Substantia nigra (tissue), 51 donors: ENCODE measurements at places on chromosomes 5 and 9.

DNA sequence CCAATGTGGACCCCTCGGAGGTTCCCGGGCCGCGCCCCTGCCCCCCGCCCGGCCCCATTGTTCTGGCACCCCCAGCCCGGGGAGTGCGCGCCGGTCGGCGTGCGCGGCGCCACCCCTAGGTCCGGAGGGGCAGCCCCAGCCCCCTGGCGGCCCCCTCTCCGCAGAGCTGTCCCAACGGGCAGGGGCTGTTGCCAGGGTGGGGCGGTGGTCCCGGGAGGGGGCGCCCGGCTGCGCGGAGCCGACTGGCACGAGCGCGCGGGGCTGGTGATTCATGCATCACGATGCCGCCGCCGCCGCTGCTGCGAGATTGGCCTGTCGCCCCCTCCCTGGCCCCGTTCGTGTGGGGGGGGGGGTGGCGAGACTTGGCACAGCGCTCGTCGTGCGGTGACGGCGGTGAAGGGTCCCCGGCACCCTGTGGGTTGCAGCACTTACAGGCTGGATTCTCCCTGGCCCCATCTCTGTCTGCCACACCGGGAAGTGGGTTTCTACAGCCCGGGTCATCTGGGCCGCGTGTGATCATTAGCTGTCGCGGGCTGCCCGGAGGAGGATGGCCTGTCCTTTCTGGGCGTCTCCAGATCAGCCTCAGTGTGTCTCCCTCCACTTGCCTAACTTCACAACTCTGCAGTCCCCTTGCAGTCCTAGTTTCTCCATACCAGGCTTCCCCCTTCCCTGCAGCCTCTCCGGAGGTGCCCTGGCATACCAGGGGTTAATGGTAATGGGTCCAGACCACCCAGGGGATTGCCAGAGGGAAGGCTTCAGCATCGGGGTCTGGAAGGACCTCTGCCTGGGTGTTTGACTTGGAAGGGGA, 858 bp downstream of the NCS1 start:
- peak; percentile 54 for DNase-seq

DNA sequence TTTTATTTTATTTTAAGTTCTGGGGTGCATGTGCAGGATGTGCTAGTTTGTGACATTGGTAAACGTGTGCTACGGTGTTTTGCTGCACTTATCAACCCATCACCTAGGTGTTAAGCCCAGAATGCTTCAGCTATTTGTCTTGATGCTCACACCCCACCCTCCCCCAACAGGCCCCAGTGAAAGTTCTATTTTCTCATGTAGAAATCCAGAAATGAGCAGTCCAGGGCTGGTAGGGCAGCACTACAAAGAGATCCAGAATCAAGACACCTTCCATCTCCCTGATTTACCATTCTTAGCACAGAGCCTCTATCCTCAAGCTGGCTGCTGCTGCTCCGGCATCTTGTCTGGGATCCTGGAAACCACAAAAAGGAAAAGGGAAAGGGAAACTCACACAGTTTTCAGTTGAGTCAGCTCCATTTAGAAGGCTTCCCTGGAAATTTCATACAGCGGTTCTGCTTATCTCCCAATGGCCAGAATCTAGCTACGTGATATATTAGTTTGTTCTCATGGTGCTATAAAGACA, 85.4 kb upstream of the SMARCA2 start:
- DNase-seq: no peak

DNA sequence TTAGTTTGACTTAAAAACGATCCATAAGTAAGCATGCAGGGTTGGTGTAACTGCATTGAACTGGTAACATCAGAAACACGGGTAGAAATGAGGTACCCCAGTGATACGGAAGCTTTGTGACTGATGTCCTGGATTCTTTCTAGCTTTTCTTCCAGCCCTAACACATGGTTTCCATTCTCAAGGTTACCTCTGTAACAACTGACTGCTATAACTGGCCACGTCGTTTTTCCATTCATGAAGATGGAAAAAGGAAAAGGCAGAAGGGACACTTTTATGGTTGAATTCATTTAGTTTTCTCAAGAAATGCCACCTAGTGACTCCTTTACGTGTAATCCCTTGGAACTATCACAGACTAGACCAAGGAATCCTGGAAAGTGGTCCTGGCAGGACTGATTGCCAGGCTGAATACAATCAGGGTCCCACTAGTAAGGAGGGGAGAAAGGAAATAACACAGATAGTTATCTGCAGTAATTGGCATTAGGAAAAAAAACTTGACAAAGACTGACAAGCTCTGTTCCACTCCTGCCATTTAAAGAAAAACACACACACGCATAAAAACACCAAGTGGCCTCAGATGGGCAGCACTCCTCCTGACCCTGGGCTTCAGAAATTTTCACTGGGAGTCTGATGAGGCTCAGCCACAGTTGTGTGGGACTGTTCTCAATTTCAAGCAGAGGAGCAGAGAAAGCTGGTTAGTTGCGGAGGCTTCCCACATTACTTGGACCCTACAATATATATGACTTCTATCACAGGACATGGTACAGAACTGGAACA, 77.5 kb upstream of the ZNF169 start:
- no peak for DNase-seq

- DNase-seq: no peak
Measured at GRCh38 chr9:86990290-86990689, 43.0 kb upstream of the GAS1 start.

GRCh38 chr5:41921874-41922273, 3.2 kb upstream of the FBXO4 start:
- DNase-seq: no peak

DNA sequence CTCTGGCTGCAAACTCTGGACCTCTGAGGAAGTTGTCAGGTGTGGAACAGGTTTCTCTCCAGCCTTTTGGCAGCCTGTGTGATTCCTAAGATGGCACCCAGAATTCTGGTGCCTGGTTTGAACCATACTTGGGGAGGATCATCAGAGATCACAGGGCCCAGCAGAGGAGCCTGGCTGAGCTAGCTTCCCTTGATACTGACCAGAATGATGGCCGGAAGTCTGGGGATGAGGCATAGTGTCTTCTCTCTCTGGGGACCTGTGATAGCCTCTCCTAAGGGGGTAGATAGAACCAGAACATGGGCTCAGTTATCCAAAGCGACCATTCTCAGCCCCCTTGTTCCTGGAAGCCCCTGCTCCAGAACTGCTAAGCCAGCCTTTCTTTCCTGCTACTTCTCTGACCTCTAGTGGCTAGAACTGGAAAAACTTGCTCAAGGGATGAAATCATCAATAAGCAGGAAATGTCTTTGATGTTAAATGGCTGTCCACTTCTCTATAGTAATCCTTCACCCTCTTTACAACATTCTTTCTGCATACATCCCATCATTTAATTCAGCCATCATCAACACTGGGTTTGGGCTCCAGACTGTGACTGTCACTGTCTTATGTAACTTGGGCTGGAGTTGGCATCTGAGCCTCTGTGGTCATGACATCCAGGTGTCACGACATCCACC, 55.1 kb downstream of the C9orf152 start:
- no peak for DNase-seq

DNA sequence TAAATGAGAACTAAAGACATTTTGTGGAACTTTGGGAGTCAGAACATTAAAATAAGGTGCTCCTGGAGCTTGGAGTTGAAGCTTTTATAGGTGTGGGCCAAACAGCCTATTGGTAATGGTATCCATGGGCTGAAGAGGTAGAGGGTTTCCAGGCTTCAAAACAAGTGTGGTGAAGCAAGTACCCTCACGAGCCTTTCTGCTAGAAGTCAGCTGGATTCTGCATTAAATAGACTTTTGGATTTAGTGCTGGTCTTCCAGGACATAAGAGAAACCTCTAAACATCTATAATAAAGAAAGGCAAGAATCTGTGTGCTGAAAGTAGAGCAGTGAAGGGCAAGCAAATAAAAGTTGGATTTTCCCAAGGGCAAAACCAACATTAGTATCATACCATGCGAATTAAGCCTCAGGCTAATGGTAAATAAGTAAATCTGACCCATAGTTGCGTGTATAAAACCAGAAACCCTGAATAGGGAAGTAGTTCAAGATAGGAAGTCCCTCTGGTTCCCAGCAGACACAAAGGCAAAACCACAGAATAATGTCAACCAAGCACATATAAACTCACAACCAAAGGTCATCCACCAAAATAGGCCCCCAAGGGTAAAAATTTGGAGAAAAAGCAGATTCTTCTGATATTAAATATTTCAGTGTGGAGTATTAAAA, 306.3 kb downstream of the TLE4 start:
- DNase-seq: no peak

- DNase-seq: no peak
Measured at GRCh38 chr5:149567226-149567625, 14.1 kb upstream of the ARHGEF37 start.

DNA sequence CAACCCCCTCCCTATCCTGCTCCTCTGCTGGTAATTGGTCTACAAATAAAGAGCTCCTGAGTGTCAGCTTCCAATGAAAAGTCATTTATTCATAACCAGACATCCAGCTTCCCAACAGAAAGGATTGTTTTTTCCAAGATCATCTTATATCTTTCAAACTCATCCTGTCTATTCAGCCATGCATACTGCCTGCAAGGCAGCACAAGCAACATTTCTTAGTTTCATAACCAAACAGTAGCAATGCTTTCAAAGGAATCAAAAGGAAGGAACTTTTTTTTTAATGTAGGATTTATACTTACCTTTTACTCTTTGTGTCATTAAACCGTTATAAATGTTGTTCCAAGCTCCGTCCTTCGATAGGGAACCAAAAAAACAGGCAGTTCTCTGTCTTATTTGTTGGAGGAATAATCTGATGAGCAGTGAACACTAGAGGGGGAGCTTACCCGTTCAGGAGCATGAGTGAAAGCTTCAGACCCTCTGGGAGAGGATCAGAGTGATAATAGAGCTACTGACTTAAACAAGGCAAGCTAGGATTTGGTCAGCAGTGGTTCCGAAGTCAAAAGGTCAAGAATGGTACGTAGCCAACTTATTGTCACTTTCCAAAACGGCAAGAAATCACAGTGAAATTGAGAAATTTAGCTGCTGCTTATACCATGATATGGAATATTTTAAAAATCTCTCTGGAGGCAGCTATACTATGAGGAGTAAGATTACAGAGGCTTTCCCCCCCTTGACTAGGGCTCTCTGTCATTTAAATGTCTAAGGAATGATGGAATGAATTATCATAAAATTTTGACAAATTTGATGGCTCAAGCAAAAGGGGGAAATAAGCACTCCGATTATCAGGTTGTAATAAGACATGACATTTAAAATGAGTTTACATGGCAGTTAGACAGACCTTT, 892.9 kb downstream of the NR2F1-AS1 start:
- no peak for DNase-seq

GRCh38 chr5:96714450-96714849, 52.3 kb downstream of the CAST start:
- DNase-seq: no peak

DNA sequence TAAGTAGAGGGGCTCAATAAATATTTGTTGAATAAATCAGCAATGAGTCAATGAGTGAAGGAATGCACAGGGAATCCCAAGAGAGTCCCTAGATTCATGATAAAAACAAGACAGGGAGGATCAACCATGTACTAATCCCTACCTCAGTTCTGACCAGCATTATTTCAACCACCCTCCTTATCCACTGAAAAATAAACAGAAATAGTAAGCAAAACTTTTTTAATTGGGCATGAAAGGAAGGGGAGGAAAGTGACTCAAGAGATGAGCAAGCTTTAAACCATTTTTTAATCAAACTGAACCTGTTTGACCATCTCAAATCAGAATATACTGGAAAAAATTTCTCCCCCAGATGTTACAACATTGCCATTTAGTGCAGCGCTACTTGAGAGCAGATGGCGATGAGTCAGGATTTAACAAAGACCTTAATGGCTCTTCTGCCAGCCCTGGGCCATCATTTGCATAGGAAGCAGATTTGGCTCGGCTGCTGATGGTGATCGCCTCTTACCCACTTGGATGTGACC, 194.8 kb upstream of the SLC30A5 start:
- no peak for DNase-seq
